Progenitor cell of endocrine pancreas (in vitro differentiated cells): ENCODE measurements at places on chromosomes 5 and 9. TPM values are rescaled to one million over a fixed set of nuclear protein-coding genes. Genes with fewer than 3 reads are reported as not detected.

FCN2 gene
- not detected in 2 replicates for total RNA-seq

DNA sequence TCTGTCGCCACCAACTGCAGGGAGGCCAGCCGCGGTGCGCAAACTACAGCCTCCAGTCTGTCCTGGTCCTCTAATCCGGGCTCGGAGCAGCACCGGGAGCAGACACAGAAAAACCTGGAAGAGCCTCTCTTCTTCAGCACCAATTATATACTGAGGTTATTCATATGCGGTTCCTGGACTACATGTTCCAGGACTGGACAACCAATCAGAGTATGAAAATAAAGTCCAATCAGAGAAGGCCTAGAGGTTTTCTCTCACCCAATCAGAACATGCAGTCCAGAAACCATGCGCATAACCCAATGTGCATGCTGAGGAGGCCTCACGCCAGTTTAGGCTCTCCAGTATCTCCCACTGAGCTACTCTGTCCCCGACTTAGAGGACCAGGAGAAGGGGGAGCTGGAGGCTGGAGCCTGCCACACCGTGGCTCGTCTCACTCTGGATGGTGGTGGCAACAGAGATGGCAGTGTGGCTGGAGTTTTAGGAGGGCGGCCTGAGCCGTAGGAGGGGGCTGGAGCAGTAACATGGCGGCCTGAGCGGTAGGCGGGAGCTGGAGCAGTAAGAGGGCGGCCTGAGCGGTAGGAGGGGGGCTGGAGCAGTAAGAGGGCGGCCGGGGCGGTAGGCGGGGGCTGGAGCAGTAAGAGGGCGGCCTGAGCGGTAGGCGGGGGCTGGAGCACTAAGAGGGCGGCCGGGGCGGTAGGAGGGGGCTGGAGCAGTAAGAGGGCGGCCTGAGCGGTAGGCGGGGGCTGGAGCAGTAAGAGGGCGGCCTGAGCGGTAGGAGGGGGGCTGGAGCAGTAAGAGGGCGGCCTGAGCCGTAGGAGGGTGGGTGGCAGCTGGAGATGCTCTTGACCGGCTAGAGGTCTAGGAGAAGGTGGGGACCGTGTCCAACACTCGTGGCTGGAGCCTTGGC, 20.4 kb upstream of the TRIM52 start:
- DNase-seq = peak; percentile 45

DNA sequence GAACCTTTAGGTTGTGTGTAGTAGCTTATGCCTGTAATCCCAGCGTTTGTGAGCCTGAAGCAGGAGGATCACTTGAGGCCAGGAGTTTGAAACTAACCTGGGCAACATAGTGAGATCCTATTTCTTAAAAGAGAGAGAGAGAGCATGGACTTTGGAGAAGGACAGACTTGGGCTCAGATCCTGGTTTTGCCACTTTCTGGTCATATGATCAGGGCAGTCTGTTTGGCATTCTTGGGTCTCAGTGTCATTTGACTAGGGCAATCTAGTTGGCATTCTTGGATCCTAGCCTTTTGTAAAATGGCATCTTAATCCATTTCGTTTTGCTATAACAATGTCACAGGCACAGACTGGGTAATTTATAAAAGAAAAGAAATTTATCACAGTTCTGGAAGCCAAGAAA, 28.4 kb downstream of the RCL1 start:
- DNase-seq = no peak

- DNase-seq = no peak
These were observed 20.6 kb upstream of the C5orf24 start for GRCh38 chr5:134825212-134825611.

DNA sequence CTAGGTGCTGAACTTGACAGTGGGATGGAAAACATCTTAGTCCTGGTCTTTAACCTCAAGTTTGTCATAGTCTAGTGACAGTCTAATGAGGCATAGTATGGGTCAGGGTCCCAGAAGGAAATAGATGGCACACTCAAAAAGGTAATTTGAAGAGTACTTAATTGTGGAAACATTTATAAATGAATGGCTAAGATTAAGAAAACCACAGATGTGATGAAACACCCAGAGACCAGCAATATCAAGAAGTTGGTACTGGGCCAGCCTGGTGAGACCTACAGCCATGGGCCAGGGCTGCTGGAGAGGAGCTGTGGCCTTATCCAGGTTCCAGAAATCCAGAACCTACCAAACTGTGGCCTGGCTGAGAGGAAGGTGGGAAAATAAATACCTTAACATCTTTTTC, 93.5 kb upstream of the ATG10 start:
- no peak for DNase-seq

LPAR1 gene
- 16.2 and 17.4 TPM in 2 replicates for total RNA-seq

INSYN2B gene
- total RNA-seq = 0.12 TPM in 1 of 2 replicates, not detected in the other

- no peak for DNase-seq
These were observed 335.9 kb downstream of the SEMA5A start for GRCh38 chr5:9209846-9210492.

GRCh38 chr9:4430432-4431261, 59.6 kb upstream of the SLC1A1 start:
- DNase-seq = no peak
